ENCODE measurements at places on chromosomes 4 and X. TPM values are rescaled to one million over a fixed set of nuclear protein-coding genes. Genes with fewer than 3 reads are reported as not detected.

Gene TMPRSS11F
- polyA plus RNA-seq = not detected

DNA sequence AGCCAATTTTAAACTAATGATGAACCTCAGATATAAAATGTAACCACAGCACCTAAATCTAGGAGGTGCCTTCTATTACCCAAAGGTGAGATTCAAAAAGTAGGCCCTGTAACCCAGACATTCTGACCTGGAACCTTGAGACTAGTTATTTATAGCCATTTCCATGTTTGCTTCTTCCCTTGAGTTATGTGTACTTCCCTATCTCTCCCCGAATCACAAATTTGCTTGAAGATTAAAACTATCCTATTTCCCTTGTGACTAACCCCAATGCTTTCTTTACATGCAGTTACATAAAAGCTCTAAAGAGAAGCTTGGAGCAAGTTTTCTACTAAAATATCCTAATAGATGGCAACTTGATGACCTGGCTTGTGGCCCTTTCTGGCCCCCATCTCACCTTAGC lies 32.6 kb upstream of the S100G start:
- no peaks in the 10 kb centered on the region for H3K4me1 ChIP-seq
- no peak overlapping the region for H3K27ac ChIP-seq
- peaks cover 3% of the 10 kb centered on the region for H3K27me3 ChIP-seq
- peaks cover 10% of the 10 kb centered on the region for H3K36me3 ChIP-seq
- no peak for DNase-seq

Gene HSFX1
- polyA plus RNA-seq = 0.17 TPM

Gene MAOA
- 85.8 TPM for polyA plus RNA-seq

DNA sequence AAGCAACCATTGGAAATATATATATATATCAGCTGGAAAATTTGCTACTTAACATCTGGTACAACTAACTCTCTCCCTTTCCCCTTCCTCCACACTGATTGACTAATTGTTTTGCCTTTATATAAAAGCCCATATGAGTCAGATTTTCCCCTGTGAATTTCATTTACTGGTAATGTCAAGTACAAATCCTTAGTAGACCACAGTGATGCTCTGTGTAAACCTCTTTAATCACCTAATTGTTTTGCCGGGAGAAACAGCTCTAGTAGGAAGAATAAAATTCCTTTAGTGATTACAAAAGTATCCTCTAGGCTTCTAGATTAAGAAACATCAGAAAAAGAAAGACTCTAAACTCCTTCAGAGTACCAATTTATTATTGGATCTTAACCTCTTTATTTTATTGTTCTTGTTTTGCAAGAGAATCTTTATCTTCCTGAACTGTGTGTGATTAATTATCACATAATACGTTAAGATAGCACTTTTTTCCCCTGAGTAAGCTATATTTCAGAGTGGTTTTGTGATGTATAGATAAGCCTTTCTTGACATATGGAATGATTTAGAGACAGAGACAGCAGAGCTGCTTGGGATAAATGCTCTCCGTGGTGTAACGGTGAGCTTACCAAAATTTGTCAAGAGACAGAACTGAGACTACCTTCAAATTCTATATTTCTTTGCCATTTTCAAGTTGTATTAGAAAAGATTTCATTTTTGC lies 1606.4 kb upstream of the TENM3 start:
- no peak for DNase-seq
- no peaks in the 10 kb centered on the region for H3K4me1 ChIP-seq
- H3K4me3 ChIP-seq = no peak overlapping the region
- no peaks in the 10 kb centered on the region for H3K36me3 ChIP-seq

GRCh38 chr4:104494822-104495559 lies at the start of gene CXXC4:
Gene CXXC4, minus strand, starts transcription at chr4:104494894. Its CDS starts 3,092 bp downstream, at chr4:104491802.
- peak; percentile 68 for DNase-seq
- H3K36me3 ChIP-seq = no peaks in the 10 kb centered on the region
- H3K27ac ChIP-seq = peak within 1 kb of the TSS; percentile 95
- H3K4me3 ChIP-seq = peak within 1 kb of the TSS; percentile 89

DNA sequence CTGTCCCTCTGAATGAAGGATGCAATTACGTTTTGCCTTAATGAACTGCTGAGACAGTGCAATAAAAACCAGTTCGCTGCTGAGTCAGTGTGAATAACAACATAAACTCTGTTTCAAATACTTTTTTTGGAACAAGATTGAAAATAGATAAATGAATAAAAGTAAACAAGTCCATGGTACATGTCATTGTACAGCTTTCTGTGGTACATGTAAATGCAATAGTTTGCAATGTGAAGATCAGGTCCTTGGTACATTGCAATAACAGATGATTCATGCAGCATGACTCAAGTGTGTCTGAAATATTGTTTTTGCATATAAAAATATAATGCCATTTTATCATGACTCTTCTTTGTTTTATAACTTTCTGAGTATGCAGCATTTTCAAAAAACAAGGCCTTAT lies 193.4 kb upstream of the PACRGL start:
- no peaks in the 10 kb centered on the region for H3K36me3 ChIP-seq
- no peak for DNase-seq
- H3K4me1 ChIP-seq = no peaks in the 10 kb centered on the region
- H3K4me3 ChIP-seq = no peak overlapping the region
- no peak overlapping the region for H3K27ac ChIP-seq

All from liver (tissue), 10 donors.